AML-193 (cell line): ENCODE measurements at places on chromosomes 2 and 18.

- DNase-seq = no peak
These were observed 277.0 kb upstream of the MAP2 start for GRCh38 chr2:209146682-209147320.

DNA sequence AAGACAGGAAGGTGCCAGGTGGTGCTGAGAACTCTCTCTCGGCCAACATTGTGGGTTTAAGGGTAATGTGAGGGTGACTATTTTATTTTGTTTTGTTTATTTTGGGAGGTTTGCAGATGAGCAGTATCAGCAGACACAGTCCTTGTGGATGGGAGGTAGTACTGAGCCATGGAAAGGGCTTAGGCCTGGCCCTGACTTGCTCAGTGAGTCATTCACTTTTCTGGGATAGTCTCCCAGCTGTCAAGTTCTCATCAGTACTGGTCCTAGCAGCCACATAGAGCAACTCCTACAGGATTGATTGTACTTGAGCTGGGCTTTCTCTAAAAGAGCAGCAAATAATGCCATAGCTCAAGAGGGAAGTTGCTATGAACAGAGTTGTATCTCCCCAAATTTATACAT lies 175.2 kb downstream of the LOXHD1 start:
- no peak for DNase-seq

- DNase-seq = peak; percentile 26
These were observed 1.1 kb downstream of the HPCAL1 start for GRCh38 chr2:10303694-10304378.

- no peak for DNase-seq
These were observed 61.1 kb downstream of the GATA6 start for GRCh38 chr18:22230471-22230945.

- no peak for DNase-seq
These were observed 397.2 kb downstream of the TMEM182 start for GRCh38 chr2:103159018-103159417.

- no peak for DNase-seq
These were observed 107.5 kb downstream of the COLEC12 start for GRCh38 chr18:392928-393573.

- no peak for DNase-seq
These were observed 264.1 kb downstream of the CDH20 start for GRCh38 chr18:61597316-61597715.

GRCh38 chr18:25646971-25647370 lies 295.0 kb upstream of the ZNF521 start:
- DNase-seq = no peak

DNA sequence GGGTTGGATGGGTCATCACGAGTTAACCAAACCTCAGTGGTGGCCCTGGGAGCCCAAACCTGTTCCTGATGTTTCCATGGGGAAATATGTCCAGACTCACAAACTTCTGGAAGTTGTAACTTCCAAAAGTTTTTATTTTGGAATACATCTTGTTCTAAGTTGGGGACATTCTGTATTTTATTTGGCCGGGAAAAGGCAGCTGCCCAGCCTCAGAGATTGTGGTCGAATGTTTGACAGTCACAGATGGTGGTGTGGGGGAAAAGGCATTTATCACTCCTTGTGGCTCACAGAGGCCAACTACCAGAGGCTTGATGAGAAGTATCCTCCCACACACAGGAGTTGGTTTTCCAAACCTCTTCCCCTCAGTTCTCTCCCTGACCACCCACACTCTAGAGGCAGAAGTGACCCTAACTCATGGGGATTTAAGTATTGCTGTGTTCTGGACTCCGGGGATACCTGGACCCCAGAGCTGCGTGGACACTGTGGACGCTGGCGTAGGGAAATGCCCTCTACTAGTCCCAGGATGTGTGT lies 124.7 kb upstream of the PPP1CB start:
- no peak for DNase-seq

GRCh38 chr2:204670124-204670523 lies 124.8 kb downstream of the PARD3B start:
- no peak for DNase-seq

DNA sequence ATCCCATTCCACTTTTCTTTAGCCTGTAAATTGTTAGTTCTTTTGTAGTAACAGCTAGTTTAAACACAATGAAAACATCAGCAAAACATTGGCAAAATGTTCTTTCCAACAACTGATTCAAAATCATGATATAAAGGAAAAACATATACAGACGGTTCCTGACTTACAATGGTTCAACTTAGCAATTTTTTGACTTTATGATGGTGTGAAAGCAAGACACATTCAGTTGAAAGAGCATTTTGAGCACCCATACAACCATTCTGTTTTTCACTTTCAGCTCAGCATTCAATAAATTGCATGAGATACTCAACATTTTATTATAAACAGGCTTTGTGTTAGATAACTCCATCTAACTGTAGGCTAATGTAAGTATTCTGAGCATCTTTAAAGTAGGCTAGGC lies 185.1 kb downstream of the NOL4 start:
- no peak for DNase-seq

DNA sequence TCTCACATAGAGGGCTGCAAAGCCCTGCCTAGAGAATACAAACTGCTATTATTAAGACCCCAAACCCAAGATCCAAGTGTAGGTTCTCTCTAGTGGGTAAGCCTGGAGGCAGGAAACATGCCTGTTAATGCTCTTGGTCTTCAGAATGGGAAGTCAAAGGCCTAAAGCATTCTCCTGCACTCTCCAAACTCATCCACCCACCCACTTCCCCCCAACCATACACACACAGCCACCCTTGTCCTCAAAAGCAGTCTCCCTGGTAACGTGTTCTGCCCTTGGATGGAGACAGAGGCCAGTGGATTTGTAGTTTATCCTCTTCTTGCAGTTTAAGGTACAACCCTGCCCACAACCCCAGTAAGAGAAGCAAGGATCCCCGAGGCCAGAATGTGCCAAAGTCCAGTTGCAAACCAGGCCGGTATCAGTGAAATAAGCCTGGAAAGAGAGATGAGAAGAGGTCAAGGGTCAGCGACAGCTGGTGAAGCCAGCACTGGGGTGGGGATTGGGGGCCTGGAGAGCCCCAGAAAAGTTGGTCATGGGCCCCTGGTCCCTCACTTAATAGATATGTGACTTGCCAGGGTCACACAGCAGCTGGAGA lies 23.0 kb downstream of the TMEM247 start:
- no peak for DNase-seq

DNA sequence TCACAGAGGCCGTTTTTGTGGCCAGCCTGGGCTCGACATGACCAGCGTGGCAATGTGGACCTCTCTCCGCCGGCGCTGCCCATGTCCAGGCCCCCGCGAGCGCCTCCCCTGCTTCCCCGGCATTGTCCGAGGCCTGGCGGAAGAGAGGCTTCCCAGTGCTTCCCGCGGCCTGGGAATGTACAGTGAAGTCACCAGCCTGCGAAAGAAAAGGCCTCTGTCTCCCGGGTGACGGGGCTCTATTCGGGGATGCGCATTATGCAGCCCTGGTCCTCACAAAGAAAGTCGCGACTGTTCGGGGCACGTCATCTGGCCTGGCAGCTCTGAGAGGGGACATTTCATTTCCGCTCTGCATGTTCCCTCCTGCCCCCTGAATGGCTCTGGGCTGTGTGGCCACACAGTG lies 109.2 kb upstream of the AGAP1 start:
- DNase-seq = no peak

DNA sequence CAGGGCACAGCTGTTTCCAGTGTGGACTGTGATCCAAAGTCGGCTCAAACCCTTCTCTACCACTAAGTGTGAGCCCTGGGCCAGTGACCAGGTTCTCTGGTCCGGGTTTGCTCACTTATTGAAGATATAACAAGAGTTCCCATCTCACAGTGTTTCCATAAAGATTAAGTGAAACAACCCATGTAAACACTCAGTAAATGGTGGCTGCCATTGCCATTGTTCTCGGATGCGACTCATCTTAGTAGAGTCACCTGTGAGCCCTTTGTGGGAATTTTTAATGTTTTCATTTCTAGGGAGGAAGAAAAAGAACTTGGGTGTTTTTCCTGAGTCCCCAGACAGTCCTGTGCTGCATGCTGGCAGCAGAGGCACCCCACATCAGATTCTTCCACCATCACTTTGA lies 53.4 kb downstream of the TPGS2 start:
- no peak for DNase-seq

- peak; percentile 57 for DNase-seq
These were observed 248 bp downstream of the HAAO start for GRCh38 chr2:42792087-42792582.

DNA sequence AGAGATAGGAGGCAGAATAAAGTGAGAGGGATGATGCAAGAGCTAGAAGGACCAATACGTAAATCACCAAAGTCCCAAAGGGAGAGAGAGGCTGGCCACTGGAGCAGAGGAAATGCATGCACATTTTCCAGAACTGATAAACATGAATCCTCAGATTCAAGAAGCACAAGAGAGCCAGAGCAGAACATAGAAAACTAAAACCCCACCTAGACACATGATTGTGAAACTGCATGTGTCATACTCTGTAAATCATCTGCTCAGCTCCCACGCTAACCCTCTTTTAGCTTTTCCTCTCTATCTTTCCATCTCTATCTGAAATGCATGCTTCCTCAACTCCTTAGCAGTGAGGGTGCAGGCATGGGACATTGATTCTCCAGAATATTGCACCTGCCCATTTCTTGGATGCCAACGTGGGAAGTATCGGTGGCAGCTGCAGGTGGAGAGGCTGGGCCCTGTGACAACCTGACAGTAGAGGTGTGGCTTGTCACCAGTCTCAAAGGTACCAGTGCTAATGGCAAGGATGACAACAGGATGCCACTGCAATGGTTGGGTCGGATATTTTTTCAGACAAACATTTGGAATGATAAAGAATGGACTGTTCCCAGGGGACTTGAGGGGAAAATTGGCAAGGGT lies 89.3 kb upstream of the OTOS start:
- no peak for DNase-seq

- no peak for DNase-seq
These were observed 75.7 kb downstream of the TRIM43 start for GRCh38 chr2:95667480-95667879.

DNA sequence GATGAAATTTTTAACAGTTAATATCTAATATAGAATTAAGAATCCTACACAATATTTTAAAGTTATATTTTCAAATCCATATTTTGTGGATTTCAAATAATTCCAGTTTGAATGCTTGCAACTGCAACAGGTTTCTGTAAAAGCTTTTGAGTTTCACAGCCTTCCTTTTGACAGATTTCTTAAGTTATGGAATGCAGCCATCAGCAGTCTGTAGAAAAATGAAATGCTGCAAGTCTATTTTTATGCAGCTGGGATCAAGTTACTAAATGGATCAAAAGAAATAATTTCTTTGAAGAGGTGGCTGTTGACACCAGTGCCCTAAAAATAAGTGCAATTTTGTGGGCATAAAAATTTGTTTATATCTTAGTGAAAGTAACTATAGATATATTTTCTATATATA lies 657.2 kb downstream of the NRXN1 start:
- no peak for DNase-seq

DNA sequence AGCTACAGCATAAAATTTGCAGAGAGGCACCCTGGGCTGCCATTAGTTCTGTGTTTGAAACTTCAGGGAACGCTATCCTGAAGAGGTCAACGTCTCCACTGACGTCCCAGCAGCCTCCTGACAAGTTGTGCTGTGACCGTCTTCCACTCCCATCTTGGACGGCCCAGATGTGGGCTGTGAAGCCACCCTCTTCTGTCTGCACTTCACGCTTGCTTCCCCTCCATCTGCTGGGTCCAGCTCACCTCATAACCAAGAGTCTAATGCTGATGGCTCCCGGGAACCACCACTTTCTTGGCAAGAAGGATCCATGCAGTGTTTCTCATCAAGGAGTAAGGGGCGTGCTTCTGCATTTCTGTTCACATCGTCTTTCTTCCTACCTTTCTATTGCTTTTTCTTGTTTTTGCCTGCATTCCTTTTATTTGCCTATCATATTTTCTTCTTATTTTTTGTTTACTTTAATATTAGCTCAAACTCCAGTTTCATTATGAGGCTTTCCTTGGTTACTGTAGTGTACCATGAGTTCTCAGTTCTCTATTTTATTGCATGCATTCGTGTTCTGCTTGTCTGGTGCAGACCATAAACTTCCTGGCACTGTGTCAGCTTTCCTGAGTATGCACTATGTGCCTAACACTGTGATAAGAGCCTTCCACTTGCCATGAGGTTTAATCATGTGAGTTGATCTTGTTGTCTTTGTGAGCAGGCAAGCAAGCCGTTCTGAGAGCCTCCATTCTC lies 631.8 kb upstream of the RAB6C start:
- DNase-seq = no peak

DNA sequence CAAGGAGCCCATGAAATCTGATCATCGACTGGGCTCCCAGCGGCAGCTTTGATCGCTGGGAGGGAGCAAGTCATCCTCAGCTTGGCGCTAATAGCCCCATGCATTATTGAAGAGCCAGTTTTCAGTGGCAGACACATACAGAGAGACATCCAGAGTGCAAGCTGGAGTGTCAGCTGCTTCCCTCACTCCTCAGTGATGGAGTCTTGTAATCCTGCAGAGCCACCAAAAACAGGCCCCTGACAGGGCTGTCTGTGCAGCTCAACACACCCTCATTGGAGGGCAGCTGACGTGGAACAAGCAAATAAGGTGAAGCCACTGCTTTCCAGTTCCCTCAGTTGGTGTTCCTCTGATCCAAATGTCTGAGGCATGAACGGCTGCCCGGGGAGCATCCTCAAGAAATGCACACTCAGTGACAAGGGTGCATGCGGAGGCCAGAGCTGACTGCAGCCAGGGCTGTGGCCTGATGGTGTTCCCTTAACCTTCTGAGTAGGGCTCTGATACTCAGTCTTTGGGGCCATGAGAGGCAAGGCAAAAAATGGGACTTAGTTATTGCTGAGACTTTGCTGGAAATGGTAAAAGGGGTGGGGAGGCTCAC lies 97.4 kb downstream of the RHOB start:
- DNase-seq = no peak

DNA sequence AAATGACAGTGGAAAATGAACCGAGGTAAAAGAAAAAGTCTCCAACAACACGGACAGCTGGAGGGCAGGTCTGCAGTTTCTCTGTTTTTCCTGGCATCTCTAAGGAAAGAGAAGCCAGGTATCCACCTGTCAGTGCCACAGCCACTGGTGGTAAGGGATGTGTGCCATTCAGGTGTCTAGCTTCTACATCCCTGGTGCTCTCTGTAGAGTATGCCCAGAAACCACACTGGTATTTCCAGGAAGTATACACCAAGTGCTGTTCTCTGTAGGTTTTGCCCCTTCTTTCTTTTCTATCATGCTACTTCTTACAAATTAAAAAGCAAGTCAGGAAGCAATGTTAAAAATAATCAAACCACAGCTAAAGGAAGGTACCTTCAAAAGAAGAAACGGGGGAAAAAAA lies 7.6 kb upstream of the AGFG1 start:
- no peak for DNase-seq

- DNase-seq = no peak
These were observed 155.1 kb downstream of the ACTR3 start for GRCh38 chr2:114044985-114045384.
